ENCODE measurements at places on chromosomes 6 and 20.

DNA sequence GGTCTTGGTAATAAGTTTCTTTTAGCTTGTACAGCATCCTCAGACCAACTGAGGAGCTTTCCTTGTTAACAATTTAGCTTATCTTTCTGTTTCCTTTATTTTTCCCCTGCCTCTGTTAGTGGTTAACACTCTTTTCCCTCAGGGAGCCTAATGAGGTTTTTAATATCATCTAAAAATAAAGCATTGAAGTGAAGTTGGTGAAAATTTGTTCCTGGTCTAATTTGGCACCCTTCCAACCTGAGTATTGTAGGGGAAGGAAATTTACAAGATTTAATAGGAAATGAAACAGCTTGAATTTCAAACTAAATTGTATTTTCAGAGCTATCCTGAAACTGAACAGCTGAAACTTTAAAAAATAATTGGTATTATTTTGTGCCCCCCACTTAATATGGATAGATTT, 28.1 kb upstream of the VAPB start:
- DNase-seq: no peak

DNA sequence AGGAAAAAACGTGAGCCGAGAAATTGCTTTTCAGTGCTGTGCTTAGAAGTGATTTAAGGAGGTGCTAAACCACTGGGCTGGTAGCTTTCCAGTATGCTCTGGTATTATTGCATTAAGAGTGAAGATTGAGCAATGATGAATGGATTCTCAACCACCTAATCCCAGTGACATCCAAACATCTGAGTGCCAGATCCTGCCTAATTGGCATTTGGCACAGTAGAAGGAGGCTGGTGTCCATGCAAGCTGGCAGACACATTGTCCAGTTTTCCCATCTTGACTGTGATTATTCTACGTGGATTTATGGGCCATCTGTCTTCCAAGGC, 398.0 kb upstream of the PLCB4 start:
- DNase-seq: no peak

DNA sequence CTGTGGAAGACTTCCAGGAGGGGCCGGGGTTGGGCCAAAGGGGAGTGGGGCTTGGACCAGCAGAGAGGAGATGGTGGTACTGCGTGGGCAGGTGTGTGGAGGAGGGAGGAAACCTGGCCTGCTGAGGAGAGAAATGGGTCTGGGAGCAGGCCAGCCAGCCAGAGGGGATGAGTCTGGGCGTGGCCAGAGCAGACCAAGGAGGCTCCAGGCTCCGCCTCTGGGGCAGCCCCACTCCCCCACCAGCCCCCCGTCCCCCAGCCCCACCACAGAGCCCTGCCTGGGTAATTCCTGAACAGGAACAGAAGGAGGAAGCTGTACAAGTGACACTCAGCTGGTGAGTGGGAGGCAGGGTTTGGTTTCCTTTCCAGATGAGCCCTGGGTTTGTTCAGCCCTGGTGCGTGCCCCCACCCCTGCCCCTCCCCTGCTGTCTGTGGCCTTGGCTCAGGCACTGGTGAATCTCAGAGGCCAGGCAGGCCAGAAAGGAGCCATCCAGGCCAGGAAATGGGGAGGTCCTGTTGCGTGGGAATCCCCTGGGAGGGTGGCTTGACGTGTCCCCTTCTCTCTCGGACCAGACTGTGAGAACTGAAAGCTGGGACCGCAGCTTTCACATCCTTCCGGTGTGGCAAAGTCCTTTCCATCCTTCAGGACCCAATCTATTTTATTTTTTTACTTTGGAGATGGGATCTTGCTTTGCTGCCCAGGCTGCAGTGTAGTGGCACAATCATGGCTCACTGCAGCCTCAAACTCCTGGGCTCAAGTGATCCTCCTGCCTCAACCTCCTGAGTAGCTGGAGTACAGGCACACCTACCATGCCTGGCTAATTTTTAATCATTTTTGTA, 9.4 kb upstream of the SRC start:
- DNase-seq: no peak

- no peak for DNase-seq
Measured at GRCh38 chr6:166621114-166621540, 5.9 kb downstream of the RPS6KA2 start.

- no peak for DNase-seq
Measured at GRCh38 chr6:47203938-47204611, 105.6 kb downstream of the TNFRSF21 start.

DNA sequence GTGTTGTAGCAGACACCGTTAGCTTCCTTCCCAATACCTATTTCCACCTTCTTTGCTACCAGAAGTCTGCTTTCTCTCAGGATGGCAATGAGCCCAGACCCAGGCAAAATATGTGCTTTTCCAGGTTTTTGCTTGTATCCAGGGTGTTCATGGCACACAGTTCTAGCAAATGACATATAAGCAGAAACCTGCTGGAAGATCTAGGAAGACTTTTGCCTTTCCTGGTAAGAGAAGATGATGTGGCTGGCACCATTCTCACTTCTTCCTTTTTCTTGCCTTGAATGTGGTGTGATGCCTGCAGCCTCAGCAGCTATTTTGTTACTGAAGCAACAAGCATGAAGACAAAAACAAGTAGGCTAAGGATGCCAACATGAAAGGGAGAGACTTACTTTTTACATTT, 19.2 kb upstream of the TBC1D22B start:
- DNase-seq: no peak

Measured in activated gamma-delta T cell treated with anti-CD3 and anti-CD28 coated beads, Interleukin-2, amount 50 U/mL, for 16 hours (primary cell).